ENCODE measurements at places on chromosomes 2 and 18. TPM values are rescaled to one million over a fixed set of nuclear protein-coding genes. Genes with fewer than 3 reads are reported as not detected.

ITGA4 gene
- 144 TPM for total RNA-seq

TRABD2A gene
- total RNA-seq: 71.9 TPM

PLA2R1 gene
- total RNA-seq: not detected

KHK gene
- 12.1 TPM for total RNA-seq

REG3A gene
- total RNA-seq: not detected

LOXHD1 gene
- total RNA-seq: 0.47 TPM

APLF gene
- 2.6 TPM for total RNA-seq

MCFD2 gene
- total RNA-seq: 44.3 TPM

MLPH gene
- not detected for total RNA-seq

CDH20 gene
- total RNA-seq: not detected

GALNT3 gene
- 5.8 TPM for total RNA-seq

MC2R gene
- total RNA-seq: not detected

EML6 gene
- 0.78 TPM for total RNA-seq

C1GALT1C1L gene
- total RNA-seq: not detected

KYNU gene
- total RNA-seq: not detected

IL18RAP gene
- 25.2 TPM for total RNA-seq

LAMA3 gene
- total RNA-seq: 0.63 TPM

HNRNPLL gene
- total RNA-seq: 46.5 TPM

NCKAP5 gene
- not detected for total RNA-seq

DRC1 gene
- not detected for total RNA-seq

KIF3C gene
- total RNA-seq: 11.3 TPM

SERPINB13 gene
- not detected for total RNA-seq

All from activated CD8-positive, alpha-beta T cell treated with anti-CD3 and anti-CD28 coated beads, Interleukin-2, amount 10 ng/mL, durations not matched to agents 7 days and 5 days (primary cell).